SW 1271 (cell line): ENCODE measurements at places on chromosomes 13 and 19.
A peak's percentile ranks its signal among the peaks of the same experiment; 100 is the strongest.

DNA sequence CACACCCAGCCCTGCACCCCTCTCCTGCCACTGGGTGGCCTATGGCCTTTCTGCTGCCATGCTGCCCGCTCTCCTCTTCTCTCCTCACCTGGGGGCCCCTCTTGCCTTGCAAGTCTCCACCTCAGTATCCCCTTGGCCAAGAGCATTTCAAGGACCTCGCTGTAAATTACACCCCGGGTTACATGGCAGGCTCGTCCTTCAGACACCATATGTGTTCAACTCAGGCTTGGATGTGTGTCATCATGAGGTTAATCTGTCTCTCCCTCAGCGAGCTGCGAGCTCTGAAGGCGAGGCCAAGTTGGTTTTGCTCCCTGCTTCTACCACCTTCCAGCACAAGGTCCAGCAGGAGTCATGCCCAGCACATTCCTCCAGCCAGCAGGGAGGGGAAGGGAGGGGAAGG is 74.8 kb upstream of the TM9SF2 start:
- DNase-seq = no peak

DNA sequence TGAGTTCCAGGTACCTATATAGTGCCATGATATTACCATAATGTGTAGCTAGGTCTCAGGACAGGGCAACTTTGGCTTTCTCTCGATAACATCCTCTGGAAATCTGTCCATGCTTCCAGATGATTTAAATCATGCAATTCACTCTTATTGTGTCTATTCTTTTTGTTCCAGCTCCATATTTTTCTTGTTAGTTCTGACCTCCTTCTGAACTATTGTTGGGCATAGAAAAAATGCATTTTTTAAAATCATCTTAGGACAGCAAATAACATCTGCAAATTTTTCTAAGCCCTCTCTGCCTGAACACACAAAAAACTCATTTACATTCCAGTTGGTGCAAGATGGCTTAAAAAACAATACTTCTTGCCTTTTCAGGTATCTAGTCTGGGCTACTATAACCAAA is 1561.0 kb upstream of the MIR17HG start:
- DNase-seq = no peak

- DNase-seq = no peak
These were observed 37.2 kb downstream of the METTL21C start for GRCh38 chr13:102657630-102658029.

DNA sequence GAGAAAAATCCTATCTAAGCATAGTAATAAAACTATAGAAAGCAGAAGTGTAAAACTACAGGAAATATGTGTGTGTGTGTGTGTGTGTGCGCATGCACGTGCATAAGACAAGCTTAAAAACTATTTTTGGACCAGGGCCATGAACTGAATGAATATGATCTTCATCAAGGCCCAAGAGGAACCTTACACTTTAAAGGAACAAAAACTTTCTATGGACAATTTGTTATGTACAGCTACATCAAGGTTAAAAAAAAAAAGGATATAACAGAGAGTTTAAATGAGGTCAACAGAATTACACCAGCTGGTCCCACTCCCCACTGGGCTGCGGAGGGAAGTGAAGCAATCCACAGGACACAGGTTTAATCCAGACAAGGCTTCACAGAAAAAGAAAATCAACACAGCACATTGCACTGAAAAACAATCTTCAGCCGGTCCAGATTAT is 151.1 kb downstream of the LHFPL6 start:
- no peak for DNase-seq

DNA sequence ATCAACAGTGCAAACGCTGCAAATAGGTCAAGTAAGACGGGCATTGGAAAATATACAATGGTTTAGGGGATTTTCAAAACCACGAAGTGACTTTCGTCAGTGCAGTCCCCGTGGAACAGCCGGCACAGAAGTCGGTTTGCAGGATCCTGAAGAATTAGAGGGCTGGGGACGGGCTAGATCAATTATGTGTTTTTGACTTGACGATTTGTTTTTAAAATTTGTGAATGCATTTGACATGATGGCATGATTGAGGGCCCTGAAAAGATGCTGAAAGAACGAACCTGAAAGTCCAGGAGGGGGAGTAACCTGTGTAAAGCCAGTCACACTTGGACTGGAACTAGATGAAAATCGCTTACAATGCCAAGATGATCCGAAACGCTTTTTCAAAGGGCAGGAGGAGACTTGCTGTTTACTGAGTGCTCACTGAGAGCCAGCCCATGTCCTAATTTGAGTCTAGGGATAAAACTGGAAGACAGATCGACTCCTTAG is 8.9 kb upstream of the DGKH start:
- DNase-seq = no peak

DNA sequence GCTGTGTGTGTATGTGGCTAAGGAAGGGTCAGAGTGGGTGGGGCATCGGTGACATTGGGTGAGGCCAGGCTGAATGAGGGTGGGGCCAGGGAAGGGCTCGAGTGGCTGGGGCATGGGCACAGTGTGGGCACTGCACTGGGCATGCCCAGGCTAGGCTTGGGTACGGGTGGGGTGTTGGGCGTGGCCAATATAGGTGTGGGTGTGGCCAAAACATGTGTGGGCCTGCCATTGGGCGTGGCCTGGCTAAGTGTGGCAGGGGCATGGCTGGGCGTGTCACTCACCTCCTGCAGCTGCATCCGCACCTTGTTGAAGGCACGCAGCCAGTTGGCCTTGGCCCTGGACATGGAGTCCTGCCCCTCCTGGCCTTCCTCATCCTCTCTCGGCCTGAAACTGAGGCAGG is 33.2 kb downstream of the UNC13A start:
- DNase-seq = no peak

GRCh38 chr13:94014461-94014860 is 465.0 kb downstream of the DCT start:
- DNase-seq = no peak

DNA sequence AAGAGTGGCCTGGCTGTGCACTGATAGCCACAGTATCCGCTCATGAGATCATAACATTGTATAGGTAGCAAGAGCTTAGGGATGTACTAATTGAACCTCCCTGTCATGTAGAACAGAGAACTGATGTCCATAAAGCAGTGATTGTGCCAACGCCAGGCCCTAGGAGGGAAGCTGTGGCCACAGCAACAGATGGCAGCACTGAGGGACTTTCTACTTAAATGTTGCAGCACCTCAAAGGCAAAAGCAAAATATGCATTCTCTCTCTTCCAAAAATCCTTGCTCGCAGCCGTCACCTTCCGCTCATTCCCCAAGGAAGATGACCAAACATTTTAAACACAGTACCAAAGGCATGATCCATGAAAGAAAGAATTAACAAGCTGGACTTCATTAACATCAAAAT is 32.3 kb downstream of the COL4A1 start:
- no peak for DNase-seq

- DNase-seq = peak; percentile 45
These were observed 3.7 kb upstream of the CLPTM1 start for GRCh38 chr19:44951179-44952159.

DNA sequence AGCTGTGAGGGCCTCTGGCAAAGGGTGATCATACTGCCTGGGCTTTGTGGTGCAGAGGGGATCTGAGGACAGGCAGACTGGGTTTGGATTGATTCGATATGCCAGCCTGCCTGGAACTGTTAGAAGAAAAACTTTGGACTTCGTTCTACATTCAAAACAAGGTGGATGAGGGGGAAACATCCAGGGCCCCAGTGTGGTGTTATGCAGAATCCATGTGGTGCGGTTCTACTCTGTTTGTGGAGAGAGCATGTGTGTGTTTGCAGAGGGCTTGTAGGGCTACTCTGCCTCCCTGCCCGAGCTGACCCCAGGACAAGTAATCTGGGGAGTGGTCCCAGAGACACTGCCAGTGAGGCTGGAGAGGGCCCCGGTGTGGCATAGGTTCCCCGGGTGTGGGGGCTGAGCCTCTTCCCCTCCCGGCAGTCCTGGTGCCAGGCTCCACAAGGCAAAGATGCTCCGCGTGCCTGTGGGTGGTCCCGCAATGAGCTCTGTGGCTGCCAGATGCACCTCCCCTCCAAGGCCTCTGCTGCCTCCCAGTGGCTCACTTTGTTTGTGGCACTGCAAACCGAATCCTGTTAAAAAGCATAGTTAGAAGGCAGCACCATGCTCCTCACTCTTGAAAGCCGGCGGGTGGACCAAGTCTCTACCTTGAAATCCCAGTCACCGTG is 22.3 kb upstream of the TFDP1 start:
- DNase-seq = peak; percentile 0

DNA sequence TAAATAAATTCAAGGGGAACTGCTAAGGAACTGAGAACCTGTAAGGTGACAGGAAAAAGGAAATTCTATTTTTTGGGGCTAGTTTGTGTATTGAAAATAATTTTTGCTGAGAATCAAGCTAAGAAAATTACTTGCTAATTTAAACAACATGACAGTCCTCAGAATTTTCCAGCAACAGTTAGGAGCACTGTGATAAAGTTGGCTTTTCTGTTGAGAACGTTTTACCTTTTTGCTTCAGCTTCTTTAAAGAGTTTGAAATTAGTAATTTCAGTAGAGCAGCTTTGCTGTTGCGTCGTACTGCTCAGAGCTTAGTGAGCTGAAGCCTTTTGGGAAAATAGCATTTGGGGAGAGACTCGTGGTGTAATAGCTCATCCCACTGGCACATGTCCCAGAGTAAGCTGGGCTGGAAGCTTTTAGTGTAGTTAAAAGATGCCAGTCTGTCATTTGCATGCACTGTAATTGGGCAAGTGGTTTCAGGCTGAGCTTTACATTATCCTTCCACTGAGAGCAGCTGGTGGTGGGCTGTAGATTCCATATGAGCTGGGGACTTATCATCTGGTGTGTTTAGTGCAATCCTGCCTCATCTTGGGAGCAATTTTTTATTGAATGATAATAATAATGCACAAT is 69.8 kb downstream of the LRCH1 start:
- no peak for DNase-seq

DNA sequence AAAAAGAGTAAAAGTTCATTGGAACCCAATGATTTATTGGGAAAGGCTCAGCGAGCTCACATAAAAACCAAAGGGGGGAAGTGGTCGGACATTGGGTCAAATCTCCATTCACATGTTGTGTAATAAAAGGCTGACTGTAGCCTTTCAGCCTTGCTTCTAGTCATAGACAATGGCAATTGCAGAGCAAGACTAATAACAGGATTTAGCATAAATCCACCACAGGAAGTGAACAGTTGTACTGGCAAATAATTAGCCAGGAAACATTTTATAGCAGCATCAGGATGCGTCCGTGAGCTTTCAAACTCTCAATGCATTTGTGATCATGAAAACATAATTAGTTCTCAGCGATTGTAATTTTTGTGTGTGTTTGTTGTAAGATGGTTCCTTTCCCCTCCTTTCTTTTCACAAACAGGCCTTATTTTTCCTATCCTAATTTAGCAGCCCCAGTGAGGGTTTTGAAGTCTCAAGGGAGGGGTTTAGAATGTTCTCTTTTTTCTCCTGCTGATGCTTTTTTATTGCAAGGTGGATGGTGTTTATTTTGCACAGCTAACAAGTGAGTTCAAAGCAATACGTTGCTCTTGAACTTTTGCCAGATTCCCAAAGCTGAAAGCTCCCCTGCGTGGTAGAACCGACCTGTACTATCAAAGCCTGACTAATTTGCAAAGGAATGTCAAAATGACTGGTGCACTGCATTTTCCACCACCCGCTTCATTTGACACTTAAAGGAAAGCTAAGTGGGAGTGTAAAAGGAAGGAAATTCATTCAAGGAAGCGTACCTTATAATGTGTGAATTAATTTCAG is 105.6 kb downstream of the SPRY2 start:
- DNase-seq = no peak

DNA sequence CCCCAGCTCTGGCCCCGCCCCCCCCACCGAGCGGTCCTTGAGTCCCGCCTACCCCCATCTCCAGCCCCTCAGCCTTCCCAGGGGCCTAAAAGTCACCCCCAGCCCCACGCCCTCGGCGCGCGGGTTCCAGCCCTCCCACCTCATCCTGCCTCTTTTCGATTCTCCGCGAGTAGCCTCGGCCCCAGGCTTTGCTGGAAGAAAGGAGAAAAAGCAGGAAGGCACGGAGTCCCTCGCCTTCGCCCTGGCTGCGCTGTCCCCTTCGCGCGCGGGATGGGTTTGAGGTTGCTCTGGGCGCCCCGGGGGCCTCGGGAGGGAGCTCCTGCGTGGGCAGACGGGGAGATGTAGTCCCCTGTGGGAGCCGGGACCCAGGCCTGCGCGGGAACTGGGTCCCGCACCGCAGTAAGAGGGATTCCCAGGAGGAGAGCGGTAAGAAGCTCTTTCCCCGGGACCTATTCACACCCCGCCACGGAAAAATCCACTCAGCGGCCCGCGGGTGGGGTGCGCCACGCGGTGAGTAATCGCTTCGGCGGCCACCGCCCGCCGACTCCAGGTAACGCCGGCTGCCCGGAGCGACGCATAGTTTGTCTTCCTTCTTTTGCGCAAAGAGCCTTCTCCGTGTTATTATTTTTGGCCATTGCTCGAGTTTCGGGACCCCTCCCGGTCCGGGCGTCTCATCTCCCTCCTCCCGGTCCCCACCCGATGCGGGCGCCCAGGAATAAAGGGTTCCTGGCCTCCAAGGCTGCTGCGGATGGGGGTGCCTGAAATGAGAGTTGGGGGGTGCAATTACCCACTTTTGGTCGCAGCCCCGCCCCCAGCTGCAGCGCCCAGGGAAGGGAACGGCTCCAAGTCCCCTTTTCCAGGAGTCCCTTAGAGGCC is 865 bp upstream of the CRLF1 start:
- no peak for DNase-seq

- no peak for DNase-seq
These were observed 12.9 kb upstream of the RNF113B start for GRCh38 chr13:98189841-98190505.

DNA sequence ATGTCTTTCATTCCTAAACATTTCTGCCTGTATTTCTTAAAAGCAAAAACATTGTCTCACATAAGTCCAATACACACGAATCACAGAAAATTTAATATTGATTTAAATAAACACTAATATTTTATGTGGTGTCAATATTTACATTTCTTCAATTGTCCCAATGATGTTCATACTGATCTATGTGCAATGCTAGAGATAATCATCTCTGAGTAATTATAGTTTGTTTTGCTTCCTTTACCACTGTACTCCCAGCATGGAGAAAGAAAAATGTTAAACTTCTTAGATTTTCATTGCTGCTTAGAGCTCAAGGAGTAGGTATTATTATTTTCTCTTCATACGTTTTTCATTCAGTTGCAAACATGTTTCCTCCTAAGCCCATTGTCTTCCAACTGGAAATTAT is 434.2 kb upstream of the PRR20A start:
- no peak for DNase-seq

DNA sequence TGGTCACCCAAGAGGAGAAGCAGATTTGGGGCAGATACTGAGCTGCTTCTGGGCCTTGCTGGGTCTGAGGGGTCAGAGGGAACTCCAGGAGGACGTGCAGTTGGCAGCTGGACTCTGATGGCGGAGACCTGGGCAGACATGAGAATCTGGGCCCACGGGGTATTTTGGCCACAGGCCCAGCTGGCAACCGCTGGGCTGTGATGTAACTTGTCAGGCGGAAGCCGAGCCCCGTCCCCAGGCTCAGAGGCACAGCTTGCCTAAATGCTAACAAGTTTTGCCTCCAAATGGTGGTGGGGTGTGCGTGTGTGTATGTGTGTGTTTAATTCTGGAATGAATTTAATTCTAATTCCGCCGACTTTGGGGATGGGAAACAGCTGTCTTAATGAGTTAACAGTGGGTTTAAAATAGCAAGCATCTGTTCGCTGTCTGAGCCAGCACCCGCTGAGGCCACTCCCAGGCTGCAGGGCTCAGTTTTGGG is 11.6 kb downstream of the ZNRF4 start:
- no peak for DNase-seq

- DNase-seq = no peak
These were observed 2.4 kb downstream of the AURKC start for GRCh38 chr19:57233207-57233606.

GRCh38 chr19:10102787-10103236 is 334 bp upstream of the ANGPTL6 start:
- DNase-seq = no peak

GRCh38 chr13:35716729-35717128 is 240.2 kb upstream of the MAB21L1 start:
- DNase-seq = no peak

- DNase-seq = no peak
These were observed 261.6 kb downstream of the GPC5 start for GRCh38 chr13:91660076-91660415.
